ENCODE measurements at places on chromosomes 4 and X.

- no peak for DNase-seq
Observed at GRCh38 chr4:30616942-30617646, 103.1 kb upstream of the PCDH7 start.

DNA sequence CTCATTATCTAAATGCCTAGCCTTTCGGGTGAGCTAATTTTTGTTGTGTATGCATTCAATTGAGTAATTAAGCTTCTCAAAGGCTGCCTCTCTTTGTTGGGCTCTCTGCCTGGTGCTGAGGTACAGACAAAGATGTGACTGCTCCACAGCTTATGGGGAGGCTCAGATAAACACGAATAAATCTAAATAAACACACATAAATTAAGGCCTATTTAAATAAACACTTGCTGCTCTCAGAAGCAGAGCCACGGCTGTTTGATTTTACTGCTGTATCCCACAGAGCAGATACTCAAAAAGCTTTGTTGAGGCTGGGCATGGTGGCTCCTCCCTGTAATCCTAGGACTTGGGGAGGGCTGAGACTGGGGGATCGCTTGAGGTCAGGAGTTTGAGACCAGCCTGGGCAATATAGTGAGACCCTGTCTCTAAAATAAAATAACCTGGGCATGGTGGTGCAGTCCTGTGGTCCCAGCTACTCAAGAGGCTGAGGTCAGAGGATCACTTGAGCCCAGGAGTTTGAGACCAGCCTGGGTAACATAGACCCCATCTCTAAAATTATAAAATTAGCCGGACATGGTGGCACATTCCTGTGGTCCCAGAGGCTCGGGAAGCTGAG is 8.4 kb upstream of the CD99 start:
- DNase-seq: no peak

- DNase-seq: no peak
Observed at GRCh38 chr4:21790438-21791029, 158.0 kb downstream of the KCNIP4 start.

- DNase-seq: no peak
Observed at GRCh38 chr4:72918362-72918761, 151.2 kb downstream of the COX18 start.

- peak; percentile 97 for DNase-seq
Observed at GRCh38 chr4:47485047-47485692, at the start of gene ATP10D. Gene ATP10D (plus strand): TSS chr4:47485275. CDS start chr4:47512541, 27,266 bp downstream.

Data from right hindlimb (tissue), 1 donor.